ENCODE measurements at places on chromosomes 7 and 10.

DNA sequence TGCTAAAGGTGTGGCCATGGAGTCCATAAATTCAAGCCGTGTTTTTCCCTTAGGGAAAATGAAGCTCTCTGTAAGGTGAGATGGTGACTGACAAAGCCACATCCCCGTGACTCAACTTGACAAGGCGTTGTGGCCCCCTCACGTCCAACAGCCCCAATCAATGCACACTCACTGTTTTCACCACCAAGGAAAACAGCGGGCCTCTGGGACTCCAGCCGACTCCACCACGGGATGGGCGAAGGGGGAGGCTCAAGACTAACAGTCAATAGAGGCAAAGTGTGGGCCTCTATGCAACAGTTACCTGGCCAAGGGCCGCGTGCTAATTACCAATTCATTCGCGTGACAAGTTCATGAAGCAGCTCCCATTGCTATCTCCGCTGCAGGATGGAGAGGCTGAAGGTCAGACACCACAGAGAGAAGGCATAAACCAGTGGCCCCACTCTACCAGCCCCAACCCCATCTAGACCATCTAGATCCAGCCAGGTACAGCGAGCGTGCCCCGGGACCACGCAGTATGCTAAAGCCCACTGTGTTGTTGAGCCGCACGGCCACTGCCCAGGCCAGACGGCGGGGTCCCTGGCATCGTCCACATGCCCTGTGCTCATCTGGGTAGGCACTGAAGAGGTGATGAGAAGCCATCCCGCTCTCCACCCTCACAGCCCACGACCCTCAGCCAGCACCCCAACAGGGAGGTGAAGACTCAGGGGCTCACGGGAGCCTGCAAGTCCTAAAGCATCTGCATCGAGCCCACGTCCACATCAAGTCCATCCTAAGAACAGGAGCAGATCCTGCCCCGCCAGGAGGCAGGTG is 76.1 kb downstream of the PROSER2 start:
- DNase-seq = no peak

DNA sequence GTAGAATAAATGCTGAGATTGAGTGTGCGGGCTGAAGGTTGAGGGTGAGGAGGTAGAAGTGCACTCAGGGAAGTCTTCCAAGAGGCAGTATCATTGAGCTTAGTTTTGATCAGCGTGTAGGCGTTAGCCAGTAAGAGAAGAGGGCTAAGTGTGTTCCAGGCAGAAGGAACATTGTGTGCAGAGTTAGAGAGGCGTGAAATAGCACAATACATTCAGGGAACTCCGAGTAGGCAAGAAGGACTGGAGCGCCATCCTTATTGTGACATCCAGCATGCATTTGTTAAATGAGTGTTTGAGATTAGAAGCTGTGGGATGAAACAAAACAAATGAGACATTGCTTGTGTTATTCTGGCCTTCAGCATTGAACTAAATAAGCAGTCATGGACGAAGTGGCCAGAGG is 140.9 kb upstream of the MKLN1 start:
- DNase-seq = no peak

DNA sequence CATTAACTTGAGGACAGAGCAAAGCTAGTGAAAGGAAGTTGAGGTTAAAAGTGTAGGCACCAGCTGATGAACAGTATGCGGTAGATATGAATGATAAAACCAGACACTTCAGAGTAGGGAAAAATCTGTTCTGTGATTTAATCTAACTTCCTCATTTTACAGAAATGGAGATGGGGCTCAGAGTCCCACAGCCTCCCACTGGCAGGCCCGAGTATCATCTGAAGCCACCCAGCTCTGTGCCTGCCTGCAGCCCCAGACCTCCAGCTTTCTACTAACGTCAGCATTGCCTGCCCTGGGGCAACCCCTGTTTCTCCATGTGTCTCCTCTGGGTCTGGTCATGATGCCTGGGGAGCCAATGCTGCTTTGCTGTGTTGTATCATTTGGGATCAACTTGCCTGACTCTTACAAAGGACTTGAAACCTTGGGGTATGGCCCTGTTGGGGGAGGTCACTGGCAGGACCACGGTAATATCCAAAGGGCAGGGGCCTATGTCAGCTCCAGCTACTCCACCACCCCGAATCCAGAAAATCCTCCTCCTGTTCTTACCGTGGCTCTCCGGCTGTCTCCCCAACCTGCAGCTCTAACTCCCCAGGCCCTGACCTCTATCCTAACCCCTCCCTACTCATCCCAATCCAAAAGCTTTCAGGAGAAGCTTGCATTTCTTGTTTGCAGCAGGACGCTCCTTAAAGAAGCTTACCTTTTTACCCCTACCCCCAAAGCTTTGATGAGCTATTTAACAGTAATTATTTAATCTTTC is 56.2 kb upstream of the NPY start:
- DNase-seq = no peak

DNA sequence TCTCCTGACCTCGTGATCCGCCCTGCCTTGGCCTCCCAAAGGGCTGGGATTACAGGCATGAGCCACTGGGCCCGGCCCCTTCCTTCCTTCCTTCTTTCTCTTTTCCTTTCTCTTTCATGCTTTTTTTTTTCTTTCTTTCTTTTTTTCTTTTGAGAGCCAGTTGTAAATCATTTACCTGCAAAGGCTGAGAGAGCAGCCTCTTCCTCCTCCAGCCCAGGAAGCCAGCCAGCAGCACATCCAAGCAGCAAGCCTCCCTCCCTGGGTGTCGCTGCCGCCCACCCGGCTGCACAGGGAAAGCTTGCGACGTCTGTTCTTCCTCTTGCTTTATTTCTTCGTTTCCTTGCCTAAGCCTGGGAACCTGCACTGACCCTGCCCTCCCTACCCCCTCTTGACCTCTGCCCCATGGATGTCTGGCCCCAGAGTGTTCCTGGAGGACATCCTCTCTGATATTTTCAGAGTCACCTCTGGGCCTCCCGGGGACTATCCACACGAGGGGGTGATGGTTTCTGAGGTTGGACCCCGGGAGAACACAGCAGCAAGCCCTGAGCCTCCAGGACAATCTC is 62.8 kb upstream of the MYL10 start:
- DNase-seq = peak; percentile 65

DNA sequence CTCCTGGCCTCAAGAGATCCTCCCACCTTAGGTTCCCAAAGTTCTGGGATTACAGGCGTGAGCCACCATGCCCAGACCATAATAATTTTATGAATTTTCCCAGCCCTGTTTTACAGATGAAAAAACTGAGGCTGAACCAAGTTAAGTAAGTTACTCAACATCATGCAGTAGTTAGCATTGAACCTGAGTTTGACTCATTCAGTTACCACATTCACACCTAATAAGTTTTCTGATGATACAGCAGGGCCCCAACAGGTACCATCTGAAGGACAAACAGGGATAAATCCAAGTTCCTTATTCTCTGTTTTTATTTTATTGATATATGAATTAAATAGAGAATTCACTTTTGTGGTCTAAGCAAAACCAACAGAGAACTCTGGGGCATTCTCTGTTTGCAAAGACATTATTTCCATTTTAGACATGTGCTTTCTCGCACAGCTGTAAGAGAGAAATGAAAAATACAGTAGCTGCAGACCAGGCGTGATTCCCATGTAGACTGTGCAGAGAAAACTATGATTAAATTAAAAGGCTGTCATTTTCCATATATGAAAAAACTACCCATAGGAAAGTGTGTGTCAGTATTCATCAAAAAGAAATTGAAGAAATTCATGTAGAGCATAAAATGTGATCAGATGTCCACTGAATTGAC is 26.6 kb downstream of the APBB1IP start:
- no peak for DNase-seq

- no peak for DNase-seq
Observed at GRCh38 chr10:99605351-99605750, 14.9 kb downstream of the SLC25A28 start.

GRCh38 chr7:95910341-95910740 is 138.0 kb downstream of the DYNC1I1 start:
- no peak for DNase-seq

DNA sequence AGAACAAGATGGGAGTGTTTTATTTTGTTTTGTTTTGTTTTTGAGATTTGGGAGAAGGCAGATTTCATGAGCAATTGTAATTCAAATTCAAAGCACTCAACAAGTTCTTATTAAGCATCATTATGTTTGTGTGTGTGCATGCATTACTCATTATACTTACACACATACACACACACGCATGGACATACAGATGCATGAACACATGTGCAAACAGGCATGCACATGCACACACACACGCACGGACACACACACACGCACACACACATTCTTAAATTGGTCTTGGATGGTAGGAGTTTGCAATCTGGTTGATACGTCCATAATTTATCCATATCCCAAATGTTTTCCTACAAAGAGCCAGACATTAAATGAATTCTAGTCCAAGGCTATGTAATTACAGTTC is 702.8 kb downstream of the INHBA start:
- DNase-seq = no peak

GRCh38 chr7:97020996-97021746 is 3.5 kb downstream of the DLX5 start:
- no peak for DNase-seq

DNA sequence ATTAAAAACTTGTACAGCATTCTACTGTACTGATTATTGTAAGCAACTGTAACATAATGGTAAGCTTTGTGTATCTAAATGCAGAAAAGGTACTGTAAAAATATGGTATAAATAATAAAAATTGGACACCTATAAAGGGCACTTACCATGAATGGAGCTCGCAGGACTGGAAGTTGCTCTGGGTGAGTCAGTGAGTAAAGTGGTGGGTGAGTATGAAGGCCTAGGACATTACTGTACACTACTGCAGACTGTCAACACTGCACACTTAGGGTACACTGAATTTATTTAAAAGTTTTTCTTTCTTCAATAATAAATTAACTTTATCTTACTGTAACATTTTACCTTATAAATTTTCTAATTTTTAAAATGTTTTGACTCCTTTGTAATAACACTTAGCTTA is 118.6 kb upstream of the ASAH2 start:
- no peak for DNase-seq

DNA sequence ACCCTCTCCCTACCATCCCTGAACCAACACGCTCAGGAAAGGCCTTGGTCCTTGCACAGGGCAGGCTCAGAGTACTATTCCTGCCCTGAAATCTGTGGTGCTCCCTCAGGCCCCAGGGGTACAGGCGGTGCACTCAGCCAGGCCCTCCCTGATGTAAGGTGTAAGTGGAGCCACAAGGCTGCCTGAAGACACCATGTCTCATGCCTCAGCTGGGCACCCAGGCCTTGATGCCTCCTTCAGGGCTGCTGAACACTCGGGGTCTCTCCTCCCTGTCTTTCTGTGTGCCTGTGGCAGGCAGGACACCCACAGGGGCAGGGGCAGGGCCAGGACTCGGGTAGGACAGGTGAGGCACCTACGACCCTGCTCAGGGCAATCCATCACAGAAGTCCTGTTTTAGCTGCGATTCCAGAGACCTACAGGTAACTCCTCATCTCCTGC is 22.9 kb upstream of the ANTXRL start:
- no peak for DNase-seq

- DNase-seq = no peak
Observed at GRCh38 chr10:119535305-119535704, 7.2 kb downstream of the RGS10 start.

GRCh38 chr10:335151-335800 is 200.0 kb downstream of the ZMYND11 start:
- DNase-seq = no peak

GRCh38 chr7:158955146-158955870 is 99.0 kb downstream of the DYNC2I1 start:
- no peak for DNase-seq

DNA sequence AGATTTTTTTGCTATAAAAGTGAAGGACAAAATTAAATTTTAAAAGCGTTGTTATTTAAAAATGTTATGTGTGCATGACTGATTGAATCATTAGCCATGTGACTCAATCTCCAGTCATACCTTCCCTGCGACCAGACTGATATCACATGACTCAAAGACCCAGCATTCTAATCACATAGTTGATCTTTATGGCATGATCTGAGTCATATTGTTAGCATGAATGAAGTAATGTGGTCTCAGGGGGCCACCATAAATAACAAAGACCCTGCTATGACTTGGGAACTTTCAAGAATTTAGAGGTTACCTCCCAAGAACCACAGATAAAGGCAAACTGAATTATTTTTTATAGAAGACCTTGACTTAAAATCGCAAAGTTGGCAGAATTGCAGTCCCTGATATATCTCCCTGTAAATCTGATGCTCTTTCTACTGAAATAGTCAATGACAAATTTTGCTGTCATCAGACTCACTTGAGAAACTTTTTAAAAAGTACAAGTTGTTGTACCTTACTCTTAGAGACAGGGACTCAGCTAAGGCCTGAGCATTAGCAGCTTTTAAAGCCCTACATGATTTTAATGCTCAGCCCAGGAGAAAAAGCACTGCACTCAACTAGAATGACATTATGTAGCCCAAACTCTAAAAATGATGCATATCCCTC is 717.3 kb downstream of the XPNPEP1 start:
- DNase-seq = no peak

DNA sequence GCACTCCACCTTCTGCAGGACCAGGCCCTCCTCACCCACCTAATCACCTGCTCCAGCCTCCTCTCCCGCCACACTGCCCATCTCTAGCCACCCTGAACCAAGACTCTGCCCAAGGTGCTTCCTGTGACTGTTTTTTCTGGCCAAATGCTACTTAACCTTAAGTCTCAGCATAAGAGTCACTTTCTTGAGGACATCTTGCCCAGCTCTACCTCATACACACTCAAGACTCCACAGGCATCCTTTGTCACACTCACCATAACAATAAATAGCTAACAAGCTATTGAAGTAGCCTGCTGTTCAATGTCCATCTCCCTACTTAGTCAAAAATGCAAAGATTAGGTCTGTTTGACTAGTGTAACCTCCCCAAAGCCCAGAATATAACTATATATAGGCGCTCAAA is 455.4 kb upstream of the NFE2L3 start:
- no peak for DNase-seq

GRCh38 chr10:3790858-3791257 is 5.8 kb upstream of the KLF6 start:
- DNase-seq = no peak

DNA sequence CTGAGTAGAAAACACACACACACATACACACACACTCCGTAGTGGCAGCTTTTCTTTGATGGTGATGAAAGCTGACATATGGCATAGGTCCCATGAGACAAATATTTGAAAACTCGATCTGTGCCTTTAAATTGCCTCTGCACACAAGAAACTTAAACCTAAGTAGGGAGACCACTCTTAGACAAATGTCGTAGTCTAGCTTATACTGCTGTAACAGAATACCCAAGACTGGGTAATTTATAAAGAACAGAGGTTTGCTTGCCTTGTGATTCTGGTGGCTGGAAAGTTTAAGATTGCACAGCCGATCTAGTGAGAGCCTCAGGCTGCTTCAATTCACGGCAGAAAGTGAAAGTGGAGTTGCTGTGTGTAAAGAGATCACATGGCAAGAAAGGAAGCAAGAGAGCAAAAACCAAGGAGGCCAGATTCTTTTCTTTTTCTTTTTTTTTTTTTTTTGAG is 489.4 kb upstream of the SORCS1 start:
- peak; percentile 83 for DNase-seq

DNA sequence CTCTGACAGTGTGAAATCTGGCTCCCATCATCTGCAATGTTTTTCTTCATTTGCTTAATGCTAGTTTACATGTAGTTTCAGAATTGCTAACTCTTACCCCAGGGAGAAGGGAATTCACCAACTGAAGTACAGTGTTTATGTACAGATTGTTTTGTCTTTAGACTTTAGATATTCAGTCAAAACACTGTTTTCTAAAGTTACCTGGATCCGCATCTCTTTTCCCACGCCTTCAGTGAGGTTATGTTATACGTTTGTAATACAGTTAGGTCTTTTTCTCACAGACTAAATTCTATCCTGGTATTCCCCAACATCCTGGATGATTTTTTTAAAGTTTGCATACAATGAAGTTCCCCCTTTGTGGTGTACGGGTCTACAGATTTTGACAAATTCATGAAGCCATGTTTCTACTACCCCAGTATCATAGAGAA is 3.2 kb upstream of the LYZL1 start:
- DNase-seq = no peak
